NCI-H2029 (cell line): ENCODE measurements at places on chromosomes 4 and X.

DNA sequence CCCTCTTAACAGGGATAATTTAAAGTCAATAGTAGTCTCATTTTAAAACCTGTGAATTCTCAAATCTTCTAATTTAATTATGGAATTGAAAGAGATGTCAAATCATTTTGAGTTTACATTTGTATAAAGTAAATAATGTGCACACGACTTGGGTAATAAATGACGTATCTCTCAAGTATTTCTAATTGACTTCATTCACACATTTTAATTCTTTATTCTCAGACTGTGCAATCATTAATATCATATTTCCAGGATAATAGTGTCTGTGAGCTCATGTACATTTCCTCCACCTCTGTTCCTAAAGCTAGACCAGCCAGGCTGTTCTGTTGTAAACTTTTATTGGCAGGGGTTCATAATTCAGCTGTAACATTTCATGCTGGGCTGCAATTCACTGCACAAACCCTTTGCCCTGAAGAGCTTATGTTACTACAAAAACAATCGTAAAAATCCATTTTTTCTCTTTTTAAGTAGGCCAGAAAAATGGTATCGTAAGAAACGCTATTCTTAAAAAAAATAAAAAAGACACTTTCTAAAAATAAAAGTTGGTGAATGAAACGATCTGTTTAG is 1103.1 kb upstream of the TENM3 start:
- no peak for DNase-seq

DNA sequence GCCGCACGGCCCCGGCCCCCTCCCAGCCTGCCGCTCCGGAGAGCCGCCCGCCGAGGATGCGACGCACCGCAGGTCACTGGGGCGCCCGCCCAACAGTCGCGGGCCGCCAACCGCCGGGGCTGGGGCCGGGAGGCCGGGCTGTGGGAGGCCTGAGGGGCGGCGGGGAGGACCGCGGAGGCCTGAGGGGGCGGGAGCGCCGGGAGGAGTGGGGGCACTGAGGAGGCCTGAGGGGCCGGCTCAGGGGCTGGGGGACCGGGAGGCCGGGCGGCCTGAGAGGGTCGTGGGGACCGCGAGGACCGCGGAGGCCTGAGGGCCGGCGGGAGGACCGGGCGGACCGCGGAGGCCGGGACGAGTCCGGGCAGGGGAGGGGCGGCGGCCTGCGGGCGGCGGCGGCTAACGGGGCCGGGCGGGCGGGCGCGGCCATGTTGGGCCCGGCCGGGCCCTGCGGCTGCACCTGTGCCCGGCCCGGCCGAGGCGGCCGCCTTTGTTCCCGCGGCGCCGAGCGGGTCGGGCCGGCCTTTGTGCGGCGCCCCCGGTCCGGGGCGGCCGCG is 353 bp downstream of the NSD2 start:
- DNase-seq, result no peak

DNA sequence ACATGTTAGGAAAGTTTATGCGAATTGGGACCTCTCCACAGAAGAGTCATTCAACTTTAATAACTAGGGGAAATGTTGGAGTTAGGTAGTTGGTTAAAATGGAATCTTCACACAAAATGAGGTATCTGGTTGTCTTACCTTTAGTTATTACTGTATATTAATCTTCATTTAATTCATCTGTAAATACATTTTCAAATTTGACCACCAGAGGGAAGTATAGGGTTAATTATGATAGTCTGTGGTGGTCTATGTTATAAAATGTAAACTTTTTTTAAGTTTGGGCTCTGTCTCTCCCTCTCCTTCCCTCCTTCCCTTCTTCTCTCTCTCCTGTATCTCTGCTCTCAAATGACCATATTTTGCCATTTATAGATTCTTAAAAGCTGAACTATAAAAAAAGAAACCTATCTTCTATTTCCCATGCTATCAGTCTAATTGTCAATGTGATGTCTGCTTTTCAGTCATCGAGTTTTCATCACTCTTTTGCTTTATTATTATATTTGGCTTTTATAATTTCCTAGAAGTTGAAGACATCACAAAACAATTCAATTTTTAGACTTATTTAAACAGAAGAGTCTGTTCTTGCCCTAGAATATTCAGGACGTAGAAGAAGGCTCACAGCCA is 49.8 kb downstream of the TMEM144 start:
- DNase-seq, result no peak

DNA sequence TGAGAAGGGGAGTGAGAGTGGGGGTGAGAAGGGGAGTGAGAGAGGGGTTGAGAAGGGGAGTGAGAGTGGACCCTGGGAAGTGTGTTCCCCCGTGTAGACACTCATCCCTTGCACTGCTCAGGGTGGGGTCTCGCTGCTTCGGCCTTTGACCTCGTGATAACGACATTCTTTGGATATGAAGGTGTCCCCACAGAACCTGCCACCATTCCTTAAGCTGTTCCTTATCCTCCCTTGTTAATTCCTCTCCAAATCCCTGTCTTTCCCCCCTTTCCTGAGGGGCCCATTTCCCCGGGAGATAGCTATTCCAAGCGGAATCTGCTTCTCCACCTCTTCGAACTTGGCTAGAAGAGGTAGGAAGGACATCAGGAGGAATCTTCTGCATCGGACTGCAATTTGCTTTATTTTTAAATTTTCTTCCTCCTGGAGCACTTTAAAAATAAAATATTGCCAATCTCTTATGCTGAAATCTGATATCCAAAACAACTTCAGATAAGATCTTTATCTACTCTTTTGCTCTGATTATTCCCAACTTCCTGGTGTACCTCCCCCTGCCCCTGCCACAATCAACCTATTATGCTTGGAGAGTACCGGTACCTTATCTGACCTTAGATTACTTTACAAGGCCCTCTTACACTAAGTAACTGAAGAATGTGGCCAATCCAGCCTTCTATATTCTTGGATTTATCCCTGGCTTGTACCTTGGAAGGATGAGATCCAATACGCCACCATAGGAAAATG is 15.6 kb downstream of the TRIML1 start:
- DNase-seq, result no peak

DNA sequence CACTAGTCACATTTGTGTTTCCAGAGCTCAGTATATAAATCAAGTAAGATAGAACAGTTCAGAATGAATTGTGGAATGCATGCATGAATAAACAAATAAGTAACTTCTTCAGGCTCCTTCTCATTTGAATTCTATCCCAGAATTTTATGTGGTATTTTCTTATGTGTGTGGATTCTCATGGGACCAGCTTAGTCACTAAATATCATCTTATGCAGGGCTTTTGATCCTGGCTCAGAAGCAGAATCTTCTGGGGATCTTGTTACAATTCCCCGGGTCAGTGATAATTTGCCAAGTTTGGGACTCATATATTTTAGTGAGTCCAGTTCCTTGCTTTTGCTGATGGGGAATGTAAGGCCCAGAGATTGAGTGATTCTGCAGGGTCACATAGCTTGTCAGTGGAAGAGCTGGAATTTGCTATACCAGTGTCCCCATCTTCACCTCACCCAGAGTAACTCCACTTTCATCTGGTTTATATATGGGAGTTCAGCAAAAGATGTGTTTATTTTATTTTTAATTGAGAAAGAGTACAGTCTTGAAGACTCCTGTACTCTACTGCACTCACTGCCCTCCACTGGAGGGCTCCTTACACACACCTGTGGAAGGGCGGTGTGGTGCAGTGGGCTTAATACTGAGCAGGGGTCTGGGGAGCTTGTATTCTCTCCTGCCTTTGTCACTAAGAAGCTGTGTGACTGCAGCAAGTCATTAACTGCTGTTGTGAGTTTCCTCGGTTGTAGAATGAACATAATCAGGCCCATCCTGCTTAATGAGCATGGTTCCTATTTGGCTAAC is 198.2 kb upstream of the CXorf66 start:
- no peak for DNase-seq

- DNase-seq, result no peak
Measured at GRCh38 chrX:107272431-107272921, 66.1 kb downstream of the DNAAF6 start.
